NCI-H1105 (cell line): ENCODE measurements at places on chromosomes 2 and 18.

DNA sequence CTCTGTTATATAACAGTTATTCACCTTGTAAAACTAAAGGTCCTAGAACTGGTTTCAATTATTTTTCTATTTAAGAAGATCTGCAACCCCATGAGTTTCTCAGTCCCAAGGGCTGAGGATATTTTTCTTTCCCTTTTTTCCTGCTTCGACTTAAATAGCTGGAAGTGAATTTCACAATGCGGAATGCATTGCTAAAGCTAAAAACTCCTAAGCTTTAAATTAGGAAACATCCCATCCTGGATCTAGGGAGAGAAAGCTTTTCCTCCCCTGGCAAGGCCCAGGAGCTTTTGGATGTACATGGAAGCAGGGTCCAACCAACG, 1.4 kb downstream of the RFX8 start:
- DNase-seq: no peak

DNA sequence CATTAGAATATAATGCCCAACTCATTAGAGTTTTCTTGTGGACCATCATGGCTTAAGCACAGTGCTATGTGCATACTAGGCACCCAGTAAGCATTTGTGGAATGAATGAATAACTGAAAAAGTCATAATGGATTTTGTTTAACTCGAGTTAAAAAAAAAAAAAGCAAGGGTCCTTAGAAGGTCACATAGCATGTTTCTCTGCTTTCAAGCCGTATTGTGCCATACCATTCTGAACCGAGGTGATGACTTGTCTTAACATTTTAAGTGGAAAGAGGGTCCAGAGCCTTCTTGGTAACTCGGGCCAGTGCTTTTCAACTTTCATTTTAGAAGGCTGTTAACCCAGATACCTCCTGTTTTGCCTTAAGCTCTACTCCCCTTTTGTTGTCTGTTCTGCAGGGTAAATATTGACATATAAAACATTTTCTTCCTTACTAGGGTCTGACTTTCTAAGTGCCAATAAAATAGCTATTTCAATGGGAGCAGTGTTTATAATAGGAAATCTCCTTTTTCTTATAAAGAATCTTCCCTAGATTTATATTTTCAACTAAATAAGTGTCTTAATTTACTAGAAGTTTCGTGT, 787 bp upstream of the ADGRF3 start:
- no peak for DNase-seq

DNA sequence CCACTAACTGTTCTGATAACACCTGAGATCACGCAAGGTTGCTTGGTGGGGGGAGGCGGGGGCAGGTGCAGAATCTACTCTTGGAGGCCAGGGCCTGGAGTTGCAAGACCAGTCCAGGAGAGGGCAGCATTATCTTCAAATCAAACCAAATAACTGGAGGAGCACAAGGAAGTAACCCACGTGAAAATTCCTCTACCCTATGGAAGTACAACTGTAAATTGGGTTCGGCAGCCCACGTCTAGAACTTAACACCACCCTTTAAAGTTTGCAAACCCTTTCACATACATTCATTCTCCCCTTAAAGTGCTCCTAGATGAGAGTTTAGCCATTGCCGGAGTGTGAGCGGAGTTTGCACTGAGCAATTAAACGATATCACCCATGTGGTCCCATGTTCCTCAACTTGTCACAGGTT, 19.6 kb upstream of the CXCR1 start:
- peak; percentile 41 for DNase-seq

GRCh38 chr2:181431674-181432073, 25.5 kb upstream of the ITGA4 start:
- no peak for DNase-seq

DNA sequence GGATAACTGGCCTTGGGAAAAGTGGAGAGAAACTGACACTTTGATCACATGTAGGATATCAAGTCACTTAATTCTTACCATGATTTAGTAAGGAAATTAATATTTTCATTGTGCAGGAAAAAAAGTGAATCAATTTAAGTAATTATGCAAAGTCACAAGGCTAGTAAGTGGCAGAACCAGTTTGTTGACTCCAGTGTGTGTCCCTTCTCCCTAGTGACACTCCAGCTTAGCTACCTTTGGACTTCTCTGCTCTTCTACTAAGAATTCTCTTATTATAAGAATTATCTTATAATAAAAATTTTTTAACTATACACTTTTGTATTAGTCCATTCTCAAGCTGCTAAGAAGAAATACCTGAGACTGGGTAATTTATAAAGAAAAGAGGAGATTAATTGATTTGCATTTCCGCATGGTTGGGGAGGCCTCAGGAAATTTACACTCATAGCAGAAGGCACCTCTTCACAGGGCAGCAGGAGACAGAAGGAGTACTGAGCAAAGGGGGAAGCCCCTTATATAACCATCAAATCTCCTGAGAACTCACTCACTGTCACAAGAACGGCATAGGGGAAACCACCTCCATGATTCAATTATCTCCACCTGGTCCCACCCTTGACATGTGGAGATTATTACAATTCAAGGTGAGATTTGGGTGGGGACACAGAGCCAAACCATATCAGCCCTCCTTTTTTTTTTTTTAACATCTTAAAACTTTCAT, 13.6 kb downstream of the COL4A4 start:
- DNase-seq: no peak

GRCh38 chr2:99472600-99472960, 17.2 kb downstream of the REV1 start:
- no peak for DNase-seq

GRCh38 chr2:48283586-48284269, 246.2 kb upstream of the STON1 start:
- no peak for DNase-seq

DNA sequence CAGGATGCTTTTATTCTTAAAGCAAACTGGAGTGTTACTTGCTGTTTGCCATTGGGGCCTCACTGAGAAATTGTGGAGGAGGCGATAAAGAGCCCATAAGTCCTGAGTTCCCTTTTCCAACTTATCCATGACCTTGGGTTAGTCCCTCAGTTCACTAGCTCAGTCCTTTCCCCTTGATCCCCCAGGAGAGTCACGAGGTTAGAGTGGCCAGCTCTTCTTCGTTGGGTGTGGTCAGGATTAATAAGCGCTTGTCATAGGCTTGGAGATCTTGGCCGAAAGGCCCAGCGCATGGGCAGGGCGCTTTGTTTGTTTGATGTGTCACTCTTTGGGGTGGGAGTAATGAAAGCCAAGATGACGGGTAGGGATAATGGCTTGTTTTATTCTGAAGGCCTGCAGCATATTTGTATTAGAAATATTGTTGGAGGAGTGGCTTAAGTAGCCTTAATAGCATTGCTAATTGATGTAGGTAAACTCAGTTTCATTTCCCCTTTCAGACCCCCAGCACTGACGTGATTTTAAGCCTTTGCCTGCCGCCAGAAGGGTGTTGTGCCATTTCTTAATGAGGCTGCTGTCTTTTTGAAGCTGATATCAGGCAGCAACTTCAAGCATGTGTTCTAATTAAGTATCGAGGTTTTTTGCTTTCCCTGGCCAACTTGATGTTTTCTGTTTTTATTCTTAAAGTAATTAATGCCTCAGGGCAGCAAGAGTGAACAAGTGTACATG, 15.7 kb downstream of the GRHL1 start:
- DNase-seq: no peak

- DNase-seq: no peak
Measured at GRCh38 chr2:241216211-241216761, 27.8 kb downstream of the ANO7 start.

DNA sequence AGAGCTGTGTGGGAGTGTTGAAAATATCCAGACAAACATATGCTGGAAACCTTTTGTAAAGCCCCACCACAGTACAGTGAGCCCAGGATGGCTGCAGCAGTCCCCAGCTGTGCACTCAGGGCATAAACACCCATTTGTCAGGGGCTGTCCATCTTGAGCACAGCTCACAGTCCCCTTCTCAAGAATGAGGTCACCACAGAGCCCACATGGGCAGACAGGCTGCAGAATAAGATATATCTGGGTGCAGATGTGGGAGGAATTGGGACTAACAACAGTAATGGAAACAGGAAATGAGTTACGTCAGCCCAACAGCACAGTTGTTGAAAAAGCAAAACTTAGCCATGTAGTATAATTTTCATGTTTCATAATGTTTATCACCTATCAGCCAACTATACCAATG, 219.6 kb downstream of the ETAA1 start:
- no peak for DNase-seq

DNA sequence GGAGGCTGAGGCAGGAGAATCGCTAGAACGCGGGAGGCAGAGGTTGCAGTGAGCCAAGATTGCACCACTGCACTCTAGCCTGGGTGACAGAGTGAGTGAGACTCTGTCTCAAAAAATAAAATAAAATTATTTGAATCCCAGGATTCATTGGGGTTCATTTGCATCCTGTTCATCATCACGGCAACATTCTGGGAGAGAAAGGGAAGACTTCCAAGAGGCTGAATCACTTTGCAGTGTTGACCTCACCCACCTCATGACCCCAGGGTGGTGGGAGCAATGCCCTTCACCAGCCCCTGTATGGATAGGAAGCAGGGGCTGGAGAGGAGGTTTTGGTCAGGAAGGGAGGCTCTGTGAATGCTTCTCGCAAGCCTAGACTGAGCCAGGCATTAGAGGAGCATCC, 195.6 kb downstream of the CTIF start:
- DNase-seq: no peak

DNA sequence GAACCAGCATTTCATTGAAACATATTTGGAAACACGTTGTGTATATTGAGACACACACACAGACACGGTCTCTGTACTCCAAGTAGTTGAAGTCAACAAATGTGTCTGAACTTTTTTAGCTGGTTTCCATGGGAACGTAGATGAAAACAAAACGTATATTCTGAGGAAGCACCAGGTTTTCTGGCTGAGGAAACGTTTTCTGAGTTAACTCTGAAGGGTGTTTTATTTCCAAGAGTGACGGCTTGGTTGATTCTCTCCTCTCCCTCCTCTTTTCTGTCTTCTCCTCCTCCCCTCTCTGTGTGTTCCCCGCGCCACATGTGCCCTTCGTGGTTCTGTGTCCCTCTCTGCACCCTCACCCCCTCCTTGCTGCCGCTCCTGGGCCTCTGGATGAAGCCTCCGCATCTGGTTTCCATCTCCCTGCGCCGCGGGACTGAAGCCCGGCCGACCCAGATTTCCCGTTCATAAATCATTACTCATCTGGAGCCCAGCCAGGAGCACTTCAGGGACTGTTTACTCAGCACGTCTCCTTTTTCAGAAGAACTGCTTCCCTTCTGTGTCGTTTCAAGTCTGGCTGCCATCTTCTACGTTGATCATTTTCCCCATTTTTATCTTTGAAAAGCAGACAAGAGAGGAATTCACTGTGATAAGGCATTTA, 122.7 kb downstream of the COL6A3 start:
- DNase-seq: peak; percentile 88
